Neural crest cell (in vitro differentiated cells): ENCODE measurements at places on chromosomes 12 and 14. TPM values are rescaled to one million over a fixed set of nuclear protein-coding genes. Genes with fewer than 3 reads are reported as not detected.
A peak's percentile ranks its signal among the peaks of the same experiment; 100 is the strongest.

GRCh38 chr12:15928346-15928745 is 17.2 kb downstream of the DERA start:
- H3K27ac ChIP-seq: no peak overlapping the region
- peaks cover 10% of the 10 kb centered on the region for H3K36me3 ChIP-seq
- H3K4me1 ChIP-seq: peaks cover 38% of the 10 kb centered on the region
- H3K4me3 ChIP-seq: no peak overlapping the region
- H3K27me3 ChIP-seq: no peaks in the 10 kb centered on the region
- DNase-seq: no peak

- DNase-seq: no peak
- H3K27ac ChIP-seq: no peak overlapping the region
- H3K4me1 ChIP-seq: peaks cover 22% of the 10 kb centered on the region
- H3K36me3 ChIP-seq: no peaks in the 10 kb centered on the region
- peak overlapping the region; percentile 73 for H3K4me3 ChIP-seq
These were observed 697 bp upstream of the GRIP1 start for GRCh38 chr12:66679461-66680084.

DNA sequence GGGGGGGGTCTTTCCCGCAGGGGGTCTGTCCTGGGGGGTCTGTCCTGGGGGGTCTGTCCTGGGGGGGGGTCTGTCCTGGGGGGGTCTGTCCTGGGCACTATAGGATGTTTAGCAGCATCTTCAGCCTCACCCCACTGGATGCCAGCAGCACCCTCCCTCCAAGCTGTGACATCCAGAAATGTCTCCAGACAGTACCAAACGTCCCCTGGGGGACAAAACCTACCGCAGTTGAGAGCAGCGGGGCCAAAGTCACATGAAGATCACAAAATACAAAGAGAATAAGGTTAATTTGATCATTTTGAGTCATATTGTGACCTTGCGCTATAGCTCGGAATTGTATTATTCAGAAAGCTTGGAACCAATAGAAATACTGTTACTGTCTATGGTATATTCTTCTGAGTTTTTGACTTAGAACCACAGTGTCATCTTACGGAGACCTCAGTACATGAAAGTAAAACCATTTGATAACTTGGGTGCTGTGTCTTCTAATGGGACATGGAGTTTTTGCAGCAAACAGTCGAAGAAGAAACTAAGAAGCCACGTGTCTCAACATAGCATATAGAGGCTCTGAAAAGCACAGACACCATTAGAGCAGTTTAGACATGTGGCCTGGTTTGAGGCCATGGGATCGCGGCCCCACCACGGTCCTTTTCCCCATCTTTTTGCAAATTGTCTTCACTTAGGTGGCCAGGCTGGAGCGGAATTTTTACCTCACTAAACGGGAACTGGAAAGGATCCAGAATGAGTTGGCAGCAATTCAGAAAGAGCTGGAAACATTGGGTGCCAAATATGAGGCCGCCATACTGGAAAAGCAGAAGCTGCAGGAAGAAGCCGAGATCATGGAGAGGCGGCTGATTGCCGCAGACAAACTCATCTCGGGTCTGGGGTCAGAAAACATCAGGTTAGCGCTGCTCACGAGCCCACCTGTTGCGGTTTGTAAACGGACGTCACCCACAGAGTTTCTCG is 59.9 kb downstream of the CCDC92 start:
- peaks cover 12% of the 10 kb centered on the region for H3K36me3 ChIP-seq
- H3K27ac ChIP-seq: no peak overlapping the region
- H3K4me3 ChIP-seq: peak overlapping the region; percentile 88
- DNase-seq: no peak
- peaks cover 30% of the 10 kb centered on the region for H3K4me1 ChIP-seq
- H3K27me3 ChIP-seq: peaks cover 36% of the 10 kb centered on the region

GRCh38 chr12:87233671-87234070 is 795.5 kb downstream of the C12orf50 start:
- H3K27me3 ChIP-seq: no peaks in the 10 kb centered on the region
- H3K4me1 ChIP-seq: no peaks in the 10 kb centered on the region
- H3K4me3 ChIP-seq: no peak overlapping the region
- no peaks in the 10 kb centered on the region for H3K36me3 ChIP-seq
- H3K27ac ChIP-seq: no peak overlapping the region

Gene RND1
- total RNA-seq: 4.2 and 6.1 TPM in 2 replicates

Gene LRRC9
- 1.0 and 1.8 TPM in 2 replicates for total RNA-seq
